ENCODE measurements at places on chromosomes 6 and 20. TPM values are rescaled to one million over a fixed set of nuclear protein-coding genes. Genes with fewer than 3 reads are reported as not detected.

- H3K4me1 ChIP-seq, result peaks cover 29% of the 10 kb centered on the region
- peak overlapping the region; percentile 47 for H3K27ac ChIP-seq
- no peaks in the 10 kb centered on the region for H3K27me3 ChIP-seq
Measured at GRCh38 chr20:35145141-35145564, 2.0 kb downstream of the EDEM2 start.

- no peaks in the 10 kb centered on the region for H3K36me3 ChIP-seq
- peaks cover 34% of the 10 kb centered on the region for H3K4me1 ChIP-seq
- H3K27me3 ChIP-seq, result no peaks in the 10 kb centered on the region
- no peak overlapping the region for H3K4me3 ChIP-seq
- DNase-seq, result no peak
- peak overlapping the region; percentile 8 for H3K27ac ChIP-seq
Measured at GRCh38 chr20:13336308-13337089, 115.4 kb downstream of the ISM1 start.

GRCh38 chr6:149284904-149285303 lies 32.6 kb upstream of the TAB2 start:
- H3K27me3 ChIP-seq, result no peaks in the 10 kb centered on the region
- H3K4me3 ChIP-seq, result no peak overlapping the region
- H3K27ac ChIP-seq, result no peak overlapping the region
- no peaks in the 10 kb centered on the region for H3K36me3 ChIP-seq

- no peaks in the 10 kb centered on the region for H3K27me3 ChIP-seq
- H3K36me3 ChIP-seq, result no peaks in the 10 kb centered on the region
- no peaks in the 10 kb centered on the region for H3K4me1 ChIP-seq
- H3K27ac ChIP-seq, result no peak overlapping the region
- no peak for DNase-seq
Measured at GRCh38 chr6:87382861-87383260, 24.9 kb upstream of the CFAP206 start.

- no peaks in the 10 kb centered on the region for H3K36me3 ChIP-seq
- DNase-seq, result no peak
- H3K27ac ChIP-seq, result no peak overlapping the region
- H3K27me3 ChIP-seq, result no peaks in the 10 kb centered on the region
- H3K4me1 ChIP-seq, result no peaks in the 10 kb centered on the region
Measured at GRCh38 chr20:40654876-40655275, 34.2 kb downstream of the MAFB start.

- no peak for DNase-seq
- H3K27me3 ChIP-seq, result no peaks in the 10 kb centered on the region
- H3K4me1 ChIP-seq, result no peaks in the 10 kb centered on the region
Measured at GRCh38 chr20:12535316-12535715, 473.5 kb upstream of the SPTLC3 start.

DNA sequence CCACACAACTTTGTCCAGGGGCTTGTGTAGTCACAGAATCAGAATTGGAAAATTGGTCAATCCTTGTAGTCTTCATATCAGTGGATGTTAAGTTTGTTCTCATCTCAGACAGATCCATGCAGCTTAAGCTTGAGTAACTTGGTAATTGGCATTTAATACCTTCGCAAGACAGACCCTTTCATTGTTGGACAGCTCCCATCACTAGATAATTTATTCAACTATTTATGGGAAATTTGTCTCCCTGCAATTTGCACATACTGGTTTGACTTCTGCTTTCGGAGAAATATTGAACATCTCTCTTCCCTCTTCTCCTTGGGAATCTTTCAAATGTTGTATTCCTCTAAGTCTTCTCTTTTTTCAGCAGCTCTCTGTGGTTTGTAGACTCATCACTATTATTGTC lies 17.1 kb downstream of the MEI4 start:
- H3K27ac ChIP-seq, result no peak overlapping the region
- H3K4me3 ChIP-seq, result no peak overlapping the region
- no peaks in the 10 kb centered on the region for H3K27me3 ChIP-seq
- no peaks in the 10 kb centered on the region for H3K36me3 ChIP-seq
- no peak for DNase-seq
- no peaks in the 10 kb centered on the region for H3K4me1 ChIP-seq

The RSPH4A gene
- polyA plus RNA-seq, result not detected

DNA sequence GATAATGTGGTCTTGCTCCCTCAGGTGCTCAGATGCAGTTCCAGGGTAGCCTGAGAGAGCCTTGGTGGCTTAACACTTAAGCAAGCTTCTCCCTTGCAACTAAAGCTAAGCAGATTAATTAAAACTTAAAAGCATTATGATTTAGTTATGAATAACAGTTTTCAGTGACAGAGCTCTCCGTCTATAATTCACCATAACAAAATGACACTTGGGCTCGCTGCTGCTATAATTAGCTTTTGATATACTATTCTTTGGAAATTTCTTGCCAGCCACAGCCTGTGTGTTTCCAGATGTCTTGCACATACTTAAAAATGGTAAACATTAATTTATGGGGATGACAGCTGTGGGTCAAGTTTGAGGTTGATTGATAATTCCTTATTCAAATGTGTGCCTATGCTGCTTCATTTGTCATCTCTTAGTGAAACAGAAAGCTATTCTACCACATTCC lies 380.5 kb downstream of the TFAP2B start:
- no peaks in the 10 kb centered on the region for H3K36me3 ChIP-seq
- H3K27me3 ChIP-seq, result no peaks in the 10 kb centered on the region
- no peak for DNase-seq

- DNase-seq, result no peak
- H3K4me3 ChIP-seq, result no peak overlapping the region
- no peak overlapping the region for H3K27ac ChIP-seq
- H3K36me3 ChIP-seq, result no peaks in the 10 kb centered on the region
Measured at GRCh38 chr20:24046888-24047287, 58.3 kb upstream of the GGTLC1 start.

DNA sequence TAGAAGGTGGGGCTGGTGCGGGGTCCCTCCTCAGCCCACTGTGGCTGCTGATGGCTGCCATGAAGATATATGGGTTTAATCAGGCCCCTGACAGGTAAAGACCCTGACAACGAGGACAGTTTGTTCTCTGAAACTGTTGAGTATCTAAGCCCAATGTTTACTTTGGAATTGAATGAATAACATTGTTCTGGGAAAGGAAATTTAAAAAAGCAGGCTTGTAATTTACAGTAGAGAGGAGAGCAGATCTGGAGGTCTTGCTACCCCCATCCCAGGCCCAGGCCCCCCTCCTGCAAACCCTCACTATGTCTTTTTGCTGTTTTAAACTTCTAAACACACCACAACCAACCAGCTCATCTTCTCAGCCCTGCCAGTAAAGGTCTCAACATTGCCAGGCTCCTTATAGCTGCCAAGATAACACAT lies 171.3 kb downstream of the CDC5L start:
- peaks cover 28% of the 10 kb centered on the region for H3K4me1 ChIP-seq
- peaks cover 76% of the 10 kb centered on the region for H3K27me3 ChIP-seq
- no peak for DNase-seq
- no peak overlapping the region for H3K27ac ChIP-seq
- no peak overlapping the region for H3K4me3 ChIP-seq
- H3K36me3 ChIP-seq, result no peaks in the 10 kb centered on the region

The PDE10A gene
- 1.5 TPM for polyA plus RNA-seq

DNA sequence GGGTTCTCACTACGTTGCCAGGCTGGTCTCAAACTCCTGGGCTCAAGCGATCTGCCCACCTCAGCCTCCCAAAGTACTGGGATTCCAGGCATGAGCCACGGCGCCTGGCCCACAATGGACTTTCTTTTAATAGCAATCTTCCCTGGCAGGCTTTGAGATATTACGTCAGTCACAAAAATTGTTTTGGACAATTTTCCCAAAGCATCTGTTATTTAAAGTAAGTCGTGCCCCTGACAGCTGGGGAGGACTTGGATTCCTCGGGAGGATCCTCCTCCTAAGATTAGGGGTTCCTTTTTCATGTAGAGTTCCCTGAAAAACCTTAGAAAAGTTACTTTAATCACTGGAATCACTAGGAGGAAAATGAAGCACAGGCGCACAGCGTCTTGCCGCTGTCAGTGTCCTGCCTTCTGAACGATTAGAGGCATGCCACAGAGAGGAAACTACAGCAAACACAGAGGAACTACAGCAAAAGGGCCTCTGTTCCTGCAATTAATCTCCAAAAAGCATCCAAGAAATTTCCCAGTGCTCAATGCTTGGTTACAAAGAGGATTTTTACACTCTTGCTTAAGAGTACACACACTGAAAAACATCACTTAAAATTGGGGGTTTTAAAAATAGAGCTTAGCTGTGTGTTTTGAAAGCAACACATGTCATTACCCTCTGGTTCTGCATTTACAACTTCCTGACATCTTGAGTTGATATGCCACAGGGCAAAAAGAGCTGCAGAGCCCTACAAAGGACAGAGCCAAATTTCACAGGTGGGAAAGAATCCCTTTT lies 4.5 kb downstream of the ACSS1 start:
- H3K4me3 ChIP-seq, result peak overlapping the region; percentile 15
- H3K27ac ChIP-seq, result peak overlapping the region; percentile 93
- peaks cover 89% of the 10 kb centered on the region for H3K4me1 ChIP-seq
- DNase-seq, result peak; percentile 84

DNA sequence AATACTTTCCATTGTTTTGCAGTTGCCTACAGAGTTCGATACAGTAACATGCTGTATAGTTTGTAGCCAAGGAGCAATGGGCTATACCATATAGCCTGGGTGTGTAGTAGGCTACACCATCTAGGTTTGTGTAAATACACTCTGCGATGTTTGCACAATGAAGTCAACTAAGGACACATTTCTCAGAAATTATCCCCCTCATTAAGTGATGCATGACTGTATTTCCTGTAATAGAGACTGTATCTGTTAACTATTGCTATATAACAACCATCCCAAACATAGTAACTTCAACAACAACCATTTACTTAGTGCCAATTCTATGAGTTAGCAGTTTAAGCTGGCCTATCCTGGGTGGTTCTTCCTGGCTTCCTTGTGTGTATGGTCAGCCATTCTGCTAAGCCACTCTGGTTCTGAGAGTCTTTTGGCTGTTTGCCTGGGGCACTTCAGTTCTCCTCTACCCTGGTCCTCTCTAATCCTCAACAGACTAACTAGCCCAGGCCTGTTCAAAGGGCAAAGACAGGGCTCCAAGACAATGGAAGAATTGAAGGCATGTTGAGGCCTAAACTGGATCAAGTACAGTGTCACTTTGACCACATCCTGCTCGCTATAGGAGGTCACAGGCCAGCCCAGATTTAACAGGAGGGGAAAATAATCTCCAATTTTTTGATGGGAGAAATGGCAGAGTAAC lies 124.0 kb downstream of the PLCB1 start:
- no peaks in the 10 kb centered on the region for H3K36me3 ChIP-seq
- peaks cover 6% of the 10 kb centered on the region for H3K4me1 ChIP-seq
- no peak overlapping the region for H3K27ac ChIP-seq

DNA sequence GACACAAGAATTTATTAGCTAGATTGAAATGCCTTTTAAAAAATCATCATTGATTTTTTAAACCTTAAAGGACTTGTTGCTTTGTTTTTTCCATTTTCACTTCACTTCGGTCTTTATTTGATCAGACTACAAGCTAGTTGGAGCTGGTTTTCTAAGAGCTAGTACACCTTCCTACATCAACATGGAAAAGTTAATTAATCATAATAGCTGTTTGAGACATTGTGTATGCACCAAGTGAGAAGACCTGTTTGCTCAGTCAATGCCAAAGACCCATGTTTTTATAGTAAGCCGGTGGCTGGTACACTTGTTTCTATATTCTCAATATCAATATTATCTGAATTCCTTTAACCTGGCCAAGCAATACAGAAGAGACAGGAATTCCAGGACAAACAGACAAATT lies 310.2 kb upstream of the SGK1 start:
- H3K27ac ChIP-seq, result no peak overlapping the region
- H3K27me3 ChIP-seq, result no peaks in the 10 kb centered on the region
- no peaks in the 10 kb centered on the region for H3K4me1 ChIP-seq

The FRK gene
- polyA plus RNA-seq, result 3.2 TPM

- no peaks in the 10 kb centered on the region for H3K27me3 ChIP-seq
- H3K4me1 ChIP-seq, result no peaks in the 10 kb centered on the region
- no peaks in the 10 kb centered on the region for H3K36me3 ChIP-seq
- H3K4me3 ChIP-seq, result no peak overlapping the region
- no peak overlapping the region for H3K27ac ChIP-seq
Measured at GRCh38 chr6:112597176-112597575, 250.0 kb downstream of the RFPL4B start.

GRCh38 chr6:35797837-35798526 lies 859 bp upstream of the CLPS start:
- H3K4me1 ChIP-seq, result no peaks in the 10 kb centered on the region
- DNase-seq, result no peak
- H3K36me3 ChIP-seq, result no peaks in the 10 kb centered on the region
- no peak overlapping the region for H3K4me3 ChIP-seq

DNA sequence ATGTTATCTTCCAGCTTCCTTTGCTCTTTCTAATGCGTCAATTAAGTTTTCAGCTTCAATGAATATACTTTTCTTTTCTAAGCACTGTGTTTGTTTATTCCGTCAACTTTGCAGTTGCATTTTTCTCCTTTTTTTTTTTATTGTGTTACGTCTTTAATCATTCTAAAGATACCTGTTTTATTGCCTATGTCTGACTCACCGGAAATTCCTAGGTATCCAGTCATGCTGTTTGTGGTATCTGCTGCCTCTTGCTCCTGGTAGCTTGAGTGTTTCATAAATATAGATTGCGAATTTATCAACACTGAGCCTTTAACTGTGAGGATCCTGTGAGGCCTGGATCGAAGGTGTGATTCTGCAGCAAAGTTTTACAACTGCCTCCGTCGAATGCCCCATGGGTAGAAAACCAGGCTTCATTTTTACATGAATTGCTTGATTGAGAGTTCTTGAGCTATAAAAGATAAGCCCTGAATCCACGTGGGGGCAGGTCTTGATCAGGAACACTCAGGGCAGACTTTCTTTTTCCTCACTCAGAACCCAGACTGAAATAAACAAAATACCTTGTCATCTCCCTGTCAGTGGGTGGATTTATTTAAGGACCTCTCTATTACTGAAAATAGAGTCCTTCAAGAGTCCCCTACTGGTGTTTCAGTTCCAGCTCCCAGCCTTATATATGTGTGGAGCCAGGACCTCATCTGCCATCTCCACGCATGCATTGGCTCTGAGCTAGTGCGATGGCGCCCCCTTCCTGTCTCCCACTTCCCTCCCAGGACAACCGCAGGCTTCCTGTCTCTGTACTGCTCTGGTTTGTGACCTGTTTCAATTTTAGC lies 60.1 kb upstream of the LRRC1 start:
- H3K27ac ChIP-seq, result no peak overlapping the region
- H3K4me3 ChIP-seq, result no peak overlapping the region
- no peaks in the 10 kb centered on the region for H3K27me3 ChIP-seq
- H3K36me3 ChIP-seq, result no peaks in the 10 kb centered on the region
- no peak for DNase-seq

The MEP1A gene
- polyA plus RNA-seq, result 43.0 TPM
